NCI-H1930 (cell line): ENCODE measurements at places on chromosomes 2 and 18.

DNA sequence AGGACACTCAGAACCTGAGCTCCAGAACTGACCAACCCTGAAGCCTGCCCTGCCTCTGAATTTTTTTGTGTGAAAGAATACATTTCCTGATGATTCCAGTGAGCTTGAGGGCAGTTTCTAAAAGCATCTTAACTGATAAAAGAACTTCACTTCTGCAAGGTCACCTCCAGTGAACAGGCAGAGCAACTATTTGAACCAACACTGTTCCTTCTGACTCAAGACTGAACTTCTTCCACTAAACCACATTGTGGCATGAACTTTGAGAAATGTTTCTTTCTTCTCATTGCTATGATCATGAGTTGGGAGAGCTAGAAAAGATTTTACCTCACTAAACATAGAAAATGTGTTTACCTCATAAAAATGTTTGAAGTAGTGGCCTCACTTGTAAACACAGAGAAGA lies 83.8 kb upstream of the SERTAD2 start:
- DNase-seq: no peak

DNA sequence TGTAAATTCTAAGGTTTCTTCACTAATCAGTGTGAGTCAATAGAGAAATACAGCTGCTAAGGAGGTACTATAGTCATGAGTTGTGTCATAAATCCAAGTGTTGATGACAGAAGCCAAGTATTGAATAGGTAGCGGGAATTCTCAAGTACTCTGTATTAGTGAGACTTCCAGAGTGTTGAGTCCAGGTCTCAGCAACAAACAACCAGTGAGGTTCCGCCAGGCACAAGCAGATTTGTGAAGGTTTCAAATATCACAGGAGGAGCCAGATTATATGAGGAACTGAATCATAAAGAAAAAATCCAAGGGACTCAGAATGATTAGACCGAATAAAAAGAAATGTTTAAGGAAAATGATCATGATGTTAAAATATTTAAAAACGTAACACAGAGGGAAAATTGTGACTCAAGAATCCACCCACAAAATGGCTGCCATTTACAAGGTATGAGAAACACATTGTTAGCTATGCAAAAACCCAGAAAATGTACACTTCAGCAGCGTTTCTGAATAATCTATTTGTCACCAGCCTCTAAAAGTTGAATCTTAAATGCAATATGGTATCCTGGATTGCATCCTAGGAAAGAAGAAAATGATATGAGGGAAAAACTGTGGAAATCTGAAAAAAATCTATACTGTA lies 27.3 kb upstream of the EVA1A start:
- no peak for DNase-seq

DNA sequence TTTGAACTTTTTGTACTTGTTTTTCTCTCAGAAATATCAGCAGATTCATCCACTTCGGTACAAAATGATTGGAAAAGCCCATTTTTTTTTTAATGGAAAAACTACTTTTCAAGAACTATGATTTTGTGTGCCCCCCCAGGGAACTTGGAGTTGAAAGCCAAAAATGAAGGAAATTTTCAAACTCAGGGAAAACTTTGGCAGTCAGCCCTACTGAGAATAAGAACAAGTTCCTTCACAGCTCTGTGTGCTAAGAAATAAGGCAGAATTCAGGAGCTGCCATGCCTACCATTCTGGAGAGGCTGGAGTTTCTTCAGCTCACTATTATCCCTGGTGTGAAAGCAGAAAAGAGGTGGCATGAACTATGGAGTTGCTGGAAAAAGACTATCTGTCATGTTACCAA lies 226.0 kb upstream of the SLC35G4 start:
- DNase-seq: no peak

GRCh38 chr2:96143848-96144480 lies 1.3 kb downstream of the DUSP2 start:
- no peak for DNase-seq

DNA sequence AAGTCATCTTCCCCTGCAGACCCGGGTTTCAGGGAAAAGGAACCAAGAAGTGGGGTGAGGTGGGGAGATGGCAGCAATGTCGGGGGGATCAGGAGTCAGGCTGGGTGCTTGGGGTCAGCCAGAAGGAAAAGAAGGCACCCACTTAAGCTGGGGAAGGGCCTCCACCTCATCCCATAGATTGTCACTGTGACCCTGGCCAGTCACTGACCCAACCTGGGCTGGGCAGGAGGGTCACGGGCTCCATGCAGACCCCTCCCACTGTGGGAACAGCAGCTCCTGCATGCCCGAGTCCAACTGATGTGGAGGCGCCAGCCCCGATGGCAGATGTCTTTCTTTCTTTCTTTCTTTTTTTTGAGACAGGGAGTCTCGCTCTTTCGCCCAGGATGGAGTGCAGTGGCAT lies 53.6 kb upstream of the HAAO start:
- no peak for DNase-seq

DNA sequence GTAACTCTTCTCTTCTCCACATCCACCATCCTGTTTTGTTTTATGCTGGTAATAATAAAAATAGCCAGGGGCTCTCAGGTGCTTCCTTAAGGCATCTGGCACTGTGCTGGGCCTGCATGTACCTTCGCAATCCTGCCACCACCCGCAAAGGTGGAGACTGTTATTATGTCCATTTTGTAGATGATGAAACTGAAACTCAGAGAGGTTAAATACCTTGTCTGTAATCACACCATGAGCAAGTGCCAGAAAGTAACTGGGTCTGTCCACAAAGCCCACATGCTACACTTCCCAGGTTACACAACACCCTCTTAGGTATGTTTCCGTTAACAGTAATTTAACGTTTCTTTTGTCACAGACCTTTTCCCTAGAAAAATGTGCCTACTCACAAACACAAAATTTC lies 27.0 kb downstream of the NRP2 start:
- DNase-seq: no peak
